ENCODE measurements at places on chromosomes 5 and 9. TPM values are rescaled to one million over a fixed set of nuclear protein-coding genes. Genes with fewer than 3 reads are reported as not detected.

IL9 gene
- not detected for total RNA-seq

DNA sequence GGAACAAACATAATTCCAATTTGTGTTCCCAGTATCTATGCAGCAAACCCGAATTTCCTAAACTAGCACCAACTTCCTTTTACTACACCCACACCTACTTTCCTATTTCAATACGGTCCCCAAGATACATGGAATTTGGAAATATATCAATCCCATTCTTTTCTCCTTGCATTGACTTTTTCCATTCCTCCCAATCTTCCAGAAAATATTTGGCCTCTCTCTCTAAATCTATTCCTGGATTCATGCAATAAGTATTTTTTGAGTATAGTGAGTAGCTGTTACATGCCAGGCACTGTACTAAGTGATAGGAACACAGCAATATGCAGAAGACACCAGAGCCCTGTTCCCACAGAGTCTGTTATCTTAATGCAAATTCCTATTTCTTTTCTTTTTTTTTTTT, 216.2 kb upstream of the PIK3R1 start:
- no peak overlapping the region for H3K4me3 ChIP-seq
- no peak overlapping the region for H3K27ac ChIP-seq
- H3K36me3 ChIP-seq = no peaks in the 10 kb centered on the region
- no peak for DNase-seq

GRCh38 chr9:87853302-87853701, 29.4 kb upstream of the SPATA31E1 start:
- DNase-seq = no peak
- no peak overlapping the region for H3K27ac ChIP-seq
- H3K36me3 ChIP-seq = no peaks in the 10 kb centered on the region
- H3K4me1 ChIP-seq = no peaks in the 10 kb centered on the region
- no peak overlapping the region for H3K4me3 ChIP-seq

- peaks cover 7% of the 10 kb centered on the region for H3K27me3 ChIP-seq
- no peak overlapping the region for H3K27ac ChIP-seq
- H3K4me3 ChIP-seq = no peak overlapping the region
- H3K36me3 ChIP-seq = no peaks in the 10 kb centered on the region
- no peaks in the 10 kb centered on the region for H3K4me1 ChIP-seq
- DNase-seq = no peak
Measured at GRCh38 chr5:140003519-140003918, 39.6 kb downstream of the NRG2 start.

- H3K36me3 ChIP-seq = no peaks in the 10 kb centered on the region
- H3K27me3 ChIP-seq = no peaks in the 10 kb centered on the region
- H3K4me1 ChIP-seq = peaks cover 8% of the 10 kb centered on the region
Measured at GRCh38 chr5:109743770-109744212, 54.1 kb downstream of the MAN2A1 start.

GRCh38 chr9:135971892-135972291, 10.7 kb upstream of the UBAC1 start:
- H3K4me1 ChIP-seq = peaks cover 12% of the 10 kb centered on the region
- peaks cover 24% of the 10 kb centered on the region for H3K27me3 ChIP-seq
- peak; percentile 29 for DNase-seq
- no peak overlapping the region for H3K27ac ChIP-seq

DNA sequence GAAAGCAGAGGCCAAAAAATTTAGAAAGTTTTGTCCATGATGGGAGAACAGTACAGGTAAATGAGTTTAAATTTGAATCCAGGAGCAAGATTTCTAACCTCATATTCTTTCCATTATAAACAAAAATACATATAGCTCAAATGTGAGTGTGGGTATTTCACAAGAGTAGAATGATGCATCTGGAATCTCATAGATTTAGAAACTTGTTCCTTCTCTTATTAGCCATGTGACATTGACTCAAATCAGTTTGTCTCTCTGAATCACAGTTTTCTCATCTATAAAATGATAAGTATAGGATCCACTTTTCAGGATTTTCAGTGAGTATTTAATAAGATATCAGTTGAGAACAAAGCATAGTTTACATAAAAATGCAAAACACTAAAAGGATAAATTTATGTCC, 436.3 kb upstream of the PAPPA start:
- no peaks in the 10 kb centered on the region for H3K27me3 ChIP-seq
- no peaks in the 10 kb centered on the region for H3K36me3 ChIP-seq
- H3K4me3 ChIP-seq = no peak overlapping the region
- no peaks in the 10 kb centered on the region for H3K4me1 ChIP-seq
- H3K27ac ChIP-seq = no peak overlapping the region

DNA sequence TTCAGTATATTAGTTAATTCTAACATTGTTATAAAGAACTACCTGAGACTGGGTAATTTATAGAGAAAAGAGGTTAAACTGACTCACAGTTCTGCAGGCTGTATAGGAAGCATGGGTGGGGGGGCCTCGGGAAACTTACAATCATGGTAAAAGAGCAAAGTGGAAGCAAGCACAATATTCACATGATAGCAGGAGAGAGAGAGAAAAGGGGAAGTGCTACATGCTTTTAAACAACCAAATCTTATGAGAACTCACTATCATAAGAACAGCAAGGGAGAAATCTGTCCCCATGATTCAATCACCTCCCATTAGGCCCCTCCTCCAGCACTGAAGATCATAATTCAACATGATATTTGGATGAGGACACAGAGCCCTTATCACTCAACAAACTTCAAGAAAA, 324.9 kb downstream of the ZNF608 start:
- no peaks in the 10 kb centered on the region for H3K27me3 ChIP-seq
- DNase-seq = no peak
- no peak overlapping the region for H3K4me3 ChIP-seq
- H3K27ac ChIP-seq = no peak overlapping the region

- H3K27ac ChIP-seq = no peak within 1 kb of the TSS
- no peak within 1 kb of the TSS for H3K4me3 ChIP-seq
- H3K27me3 ChIP-seq = no peaks in the 10 kb centered on the region
- H3K36me3 ChIP-seq = no peaks in the 10 kb centered on the region
- no peak for DNase-seq
Measured at GRCh38 chr9:128149001-128149701, at the start of gene LCN2. LCN2 (plus strand) TSS chr9:128149453; CDS start chr9:128149526, 73 bp downstream.

NR4A3 gene
- total RNA-seq = 24.6 TPM

SLC36A3 gene
- not detected for total RNA-seq

DNA sequence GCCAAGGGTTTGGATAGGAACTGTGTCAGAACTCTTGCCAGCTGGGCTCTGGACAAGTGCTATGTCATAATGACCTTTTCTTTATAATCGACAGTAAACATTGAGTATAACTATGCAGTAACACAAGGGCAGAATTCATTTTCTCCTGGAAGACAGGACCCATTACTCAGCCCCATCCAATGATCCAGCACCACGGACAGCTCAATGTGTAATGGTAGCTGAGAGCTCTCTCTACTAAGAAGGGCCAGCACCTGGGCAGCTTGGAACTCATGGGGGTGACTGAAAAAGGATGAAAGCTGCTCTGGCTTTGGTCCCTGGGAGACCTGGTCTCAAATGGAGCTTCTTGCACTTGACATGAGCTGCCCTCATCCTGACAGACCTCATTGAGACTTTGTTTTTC, 347.8 kb downstream of the TRIM32 start:
- no peaks in the 10 kb centered on the region for H3K36me3 ChIP-seq
- H3K4me3 ChIP-seq = no peak overlapping the region
- no peak overlapping the region for H3K27ac ChIP-seq
- H3K27me3 ChIP-seq = no peaks in the 10 kb centered on the region

- H3K27ac ChIP-seq = no peak overlapping the region
- H3K4me3 ChIP-seq = no peak overlapping the region
- H3K36me3 ChIP-seq = no peaks in the 10 kb centered on the region
- no peaks in the 10 kb centered on the region for H3K4me1 ChIP-seq
- H3K27me3 ChIP-seq = no peaks in the 10 kb centered on the region
Measured at GRCh38 chr5:127370631-127371030, 80.0 kb downstream of the MEGF10 start.

Data from T-cell (primary cell).